Left colon (tissue), 2 donors: ENCODE measurements at places on chromosomes 1 and 21.

- no peak for DNase-seq
These were observed 534.0 kb downstream of the KIF26B start for GRCh38 chr1:245688536-245689453.

GRCh38 chr1:212630158-212630900 is 21.8 kb downstream of the ATF3 start:
- peak; percentile 51 for DNase-seq

DNA sequence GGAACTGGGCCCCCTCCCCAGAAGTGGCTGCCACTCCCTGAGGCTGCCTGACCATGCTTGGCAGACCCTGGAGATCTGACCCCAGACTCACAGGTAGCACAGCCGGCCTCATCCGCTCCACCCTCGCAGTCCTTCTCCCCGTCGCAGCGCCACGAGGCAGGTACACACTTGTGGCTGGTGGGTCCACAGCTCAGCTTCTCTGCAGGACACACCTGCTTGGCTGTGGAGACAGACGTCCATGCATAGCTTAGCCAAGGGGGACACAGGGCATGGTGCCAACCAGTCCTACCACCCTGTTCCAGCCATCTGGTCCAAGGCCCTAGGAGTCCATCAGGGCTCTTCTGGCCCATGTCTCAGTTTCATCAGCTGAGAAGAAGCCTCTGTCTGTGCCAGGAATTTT is 42.2 kb upstream of the MAGOH start:
- DNase-seq = no peak

DNA sequence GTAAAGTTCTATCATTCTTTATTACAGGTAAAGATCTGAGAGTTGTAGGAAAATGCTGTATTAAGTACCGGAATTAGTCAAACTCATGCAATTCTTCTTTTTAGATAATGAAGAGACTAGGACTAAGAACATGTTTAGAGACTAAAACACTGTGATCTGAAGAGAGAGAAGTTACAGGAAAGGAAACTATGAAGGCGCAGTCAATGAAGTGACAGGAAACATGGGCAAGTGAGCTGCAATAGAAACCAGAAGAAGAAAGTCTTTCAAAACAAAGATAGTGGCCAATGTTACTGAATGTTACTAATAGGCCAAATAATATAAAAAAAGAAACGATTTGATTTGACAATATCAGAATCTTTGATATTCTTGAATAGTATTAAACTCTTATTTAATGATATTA is 659.4 kb upstream of the RGS18 start:
- no peak for DNase-seq

GRCh38 chr1:245894843-245895242 is 612.2 kb downstream of the SMYD3 start:
- peak; percentile 45 for DNase-seq
